Activated CD8-positive, alpha-beta T cell treated with anti-CD3 and anti-CD28 coated beads, Interleukin-2, amount 10 ng/mL, durations not matched to agents 7 days and 5 days (primary cell): ENCODE measurements at places on chromosomes 6 and 20.

- DNase-seq, result no peak
Measured at GRCh38 chr6:126721581-126722160, 381.8 kb downstream of the CENPW start.

- DNase-seq, result peak; percentile 40
Measured at GRCh38 chr6:34189806-34190503, 44.1 kb upstream of the GRM4 start.

GRCh38 chr6:136191606-136192312 lies 58.4 kb downstream of the MTFR2 start:
- no peak for DNase-seq

GRCh38 chr20:49692941-49693340 lies 20.7 kb downstream of the B4GALT5 start:
- no peak for DNase-seq

GRCh38 chr6:74785236-74785635 lies 420.6 kb downstream of the COL12A1 start:
- DNase-seq, result no peak

- no peak for DNase-seq
Measured at GRCh38 chr6:29981211-29981812, 39.0 kb downstream of the HLA-A start.

GRCh38 chr20:29740601-29740950 lies 1516.9 kb upstream of the DEFB115 start:
- DNase-seq, result no peak

GRCh38 chr6:15392182-15392581 lies 146.3 kb downstream of the JARID2 start:
- DNase-seq, result no peak

DNA sequence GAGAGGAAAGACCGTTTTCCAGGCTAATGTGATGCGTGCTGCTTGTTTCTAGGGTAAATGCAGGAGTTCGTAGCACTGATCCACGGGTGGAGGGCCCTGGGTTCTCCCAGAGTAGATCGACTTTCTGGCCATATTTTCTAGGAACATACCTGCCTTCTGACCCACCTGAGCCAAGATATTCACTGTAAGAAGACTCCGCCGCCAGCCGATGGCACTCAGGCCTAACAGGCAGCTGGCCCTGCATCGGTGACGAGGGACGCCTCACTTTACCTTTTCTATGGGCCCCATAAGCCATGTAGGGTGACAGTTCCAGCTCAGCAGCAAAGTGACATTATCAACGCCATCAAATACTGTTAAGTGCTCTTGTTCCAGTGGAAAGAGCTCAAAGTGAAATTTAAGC lies 30.2 kb upstream of the FRMD1 start:
- no peak for DNase-seq

GRCh38 chr6:44074439-44074812 lies 52.8 kb downstream of the MRPL14 start:
- DNase-seq, result peak; percentile 86

- DNase-seq, result no peak
Measured at GRCh38 chr20:36540551-36541211, 638 bp upstream of the MYL9 start.

DNA sequence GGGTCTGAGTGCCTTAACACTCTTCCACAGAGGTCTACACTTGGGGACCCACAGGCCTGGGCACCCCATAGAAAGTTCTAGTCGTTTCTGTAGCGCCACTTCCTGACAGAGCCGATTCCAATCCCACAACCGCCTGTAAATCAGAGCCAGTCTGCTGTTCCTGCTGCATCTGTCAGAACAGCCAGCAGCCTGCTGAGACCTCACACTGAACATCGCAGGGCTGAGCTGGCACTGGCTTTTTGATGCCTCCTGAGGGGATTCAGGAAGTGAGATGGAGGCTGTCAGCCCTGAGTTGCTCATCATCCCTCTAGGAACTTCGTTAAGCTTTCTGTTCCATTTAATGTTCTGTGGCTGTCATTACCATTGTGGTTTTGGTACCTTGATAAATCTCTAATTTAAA lies 48.9 kb downstream of the DCBLD1 start:
- no peak for DNase-seq

GRCh38 chr20:58478141-58478805 lies 36.9 kb downstream of the APCDD1L start:
- no peak for DNase-seq

GRCh38 chr6:3653528-3654070 lies 97.9 kb downstream of the PXDC1 start:
- no peak for DNase-seq

DNA sequence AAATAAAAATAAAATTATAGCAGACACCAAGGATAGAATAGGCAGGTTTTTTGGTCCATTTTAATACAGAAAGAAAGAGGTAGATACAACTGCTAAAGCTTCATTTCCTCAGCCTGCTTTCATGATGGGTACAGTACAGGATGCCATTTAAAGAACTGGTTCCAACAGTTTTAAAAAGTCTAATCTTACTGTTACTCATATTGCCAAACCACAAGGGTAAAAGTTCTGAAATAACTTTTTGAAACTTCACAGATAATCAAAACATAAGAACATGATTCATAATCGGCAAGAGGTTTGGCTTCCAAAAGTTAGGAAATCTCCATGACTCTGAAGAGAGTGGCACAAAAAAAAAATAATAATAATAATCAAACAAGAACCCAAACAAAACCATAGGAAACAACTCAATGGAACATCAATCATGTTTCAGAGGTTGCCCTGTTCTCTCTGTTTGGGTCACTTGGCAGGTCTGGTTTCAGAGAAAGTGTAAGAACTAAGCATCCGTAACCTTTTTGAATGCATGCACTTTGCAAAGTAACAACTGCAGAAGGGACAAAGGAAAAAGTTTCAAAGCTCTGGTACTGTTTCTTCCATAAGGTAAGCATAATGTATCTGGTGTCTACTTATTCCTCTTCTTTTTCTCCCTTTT lies 79.7 kb downstream of the SMLR1 start:
- DNase-seq, result no peak

DNA sequence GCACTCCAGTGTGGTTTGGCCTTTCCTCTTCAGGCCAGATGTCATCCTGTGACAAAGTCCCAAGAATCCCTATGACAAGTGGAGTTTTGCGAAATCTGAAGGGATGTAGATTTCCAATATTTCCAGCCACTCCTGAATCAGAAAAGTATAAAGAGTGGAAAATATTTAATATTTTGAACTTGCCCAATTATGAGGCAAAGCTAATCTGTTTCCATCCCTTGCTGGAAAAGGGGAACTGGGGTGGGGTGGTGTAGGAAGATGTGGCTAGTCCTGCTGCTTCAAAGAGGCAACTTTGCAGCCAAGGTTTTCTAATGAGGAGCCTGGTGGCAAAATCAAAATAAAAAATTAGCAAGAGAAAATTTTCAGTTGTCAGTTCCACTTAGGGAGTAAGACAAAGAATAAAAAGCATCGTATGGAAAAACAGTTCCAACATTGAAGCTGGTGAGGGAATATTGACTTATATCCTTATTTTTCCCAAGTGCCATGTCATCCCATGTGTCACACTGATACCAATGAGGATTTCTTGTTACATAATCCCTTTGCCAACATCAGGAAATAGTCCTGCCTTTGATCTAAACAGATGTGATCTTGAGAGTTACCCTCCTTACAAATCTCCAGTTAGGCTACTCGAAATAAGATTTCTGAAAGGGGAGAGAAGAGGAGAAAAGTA lies 480.0 kb upstream of the JARID2 start:
- no peak for DNase-seq

DNA sequence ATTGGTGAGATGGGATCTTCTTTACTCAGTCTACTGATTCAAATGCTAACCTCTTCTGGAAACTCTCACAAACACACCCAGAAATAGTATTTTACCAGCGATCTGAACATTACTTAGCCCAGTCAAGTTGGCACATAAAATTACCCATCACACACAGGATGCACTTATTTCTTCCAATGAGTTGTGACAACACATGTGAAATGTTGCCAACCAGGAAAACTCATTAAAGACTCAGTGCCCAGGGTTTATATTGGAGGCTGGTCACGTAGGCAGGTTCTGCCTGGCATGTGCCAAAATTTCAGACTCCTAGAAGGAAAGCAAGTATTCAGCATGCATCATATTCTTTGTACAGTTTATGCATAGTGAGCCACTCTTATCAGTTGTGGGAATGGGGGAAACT lies 443.3 kb downstream of the EPM2A start:
- no peak for DNase-seq

GRCh38 chr6:166202321-166202733 lies 34.7 kb upstream of the TBXT start:
- DNase-seq, result no peak

DNA sequence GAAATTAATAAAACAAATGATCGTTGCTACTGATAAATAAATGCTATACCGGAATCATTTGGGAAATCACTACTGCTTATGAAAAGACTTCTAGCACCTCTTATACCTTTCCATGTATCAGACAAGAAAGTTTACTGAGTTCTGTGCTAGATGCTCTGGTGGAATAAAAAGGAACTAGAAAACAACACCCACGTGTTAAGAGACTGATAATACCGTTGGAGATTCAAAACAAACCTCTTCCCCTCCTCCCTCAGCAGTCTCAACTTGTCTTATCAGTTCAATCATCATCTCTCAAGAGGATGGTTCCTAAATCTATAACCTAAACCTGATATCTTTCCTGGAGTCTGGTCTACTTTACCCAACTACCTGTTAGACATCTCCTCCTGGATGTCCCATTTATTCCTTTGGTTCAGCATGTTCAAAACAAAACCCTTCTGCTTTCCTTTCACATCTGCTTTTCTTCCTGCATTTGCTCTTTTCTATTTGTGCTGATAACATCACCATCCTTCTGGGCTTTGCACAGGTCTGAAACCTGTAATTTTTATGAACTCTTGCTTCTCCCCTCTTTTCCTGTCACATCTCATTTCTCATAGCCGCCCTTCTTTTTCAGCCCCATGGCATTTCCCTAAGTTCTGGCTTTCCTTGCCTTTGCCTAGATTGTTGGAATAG lies 122.2 kb downstream of the COL19A1 start:
- DNase-seq, result no peak

GRCh38 chr20:37394543-37395409 lies 48.8 kb downstream of the SRC start:
- no peak for DNase-seq

DNA sequence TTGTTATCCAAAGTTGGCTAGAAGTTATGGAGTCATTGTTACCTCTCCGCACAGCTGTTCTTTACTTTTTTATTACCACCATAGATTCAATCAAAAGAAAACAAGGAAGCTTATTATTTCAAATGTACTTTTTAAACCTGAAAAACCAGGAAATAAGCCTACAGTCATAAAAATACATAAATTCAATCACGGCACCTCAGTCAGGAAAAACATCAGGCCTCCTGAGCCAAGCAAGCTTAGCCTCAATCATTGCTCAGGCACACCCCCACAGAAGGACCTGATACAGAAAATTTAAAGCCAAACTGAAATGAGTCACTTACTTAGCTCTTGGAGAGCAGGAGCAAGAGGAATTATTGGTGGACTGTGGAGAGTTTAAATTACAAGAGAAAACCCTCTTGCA lies 44.3 kb downstream of the MARCKS start:
- DNase-seq, result no peak

- peak; percentile 51 for DNase-seq
Measured at GRCh38 chr20:19692685-19693119, 65.4 kb upstream of the RIN2 start.

DNA sequence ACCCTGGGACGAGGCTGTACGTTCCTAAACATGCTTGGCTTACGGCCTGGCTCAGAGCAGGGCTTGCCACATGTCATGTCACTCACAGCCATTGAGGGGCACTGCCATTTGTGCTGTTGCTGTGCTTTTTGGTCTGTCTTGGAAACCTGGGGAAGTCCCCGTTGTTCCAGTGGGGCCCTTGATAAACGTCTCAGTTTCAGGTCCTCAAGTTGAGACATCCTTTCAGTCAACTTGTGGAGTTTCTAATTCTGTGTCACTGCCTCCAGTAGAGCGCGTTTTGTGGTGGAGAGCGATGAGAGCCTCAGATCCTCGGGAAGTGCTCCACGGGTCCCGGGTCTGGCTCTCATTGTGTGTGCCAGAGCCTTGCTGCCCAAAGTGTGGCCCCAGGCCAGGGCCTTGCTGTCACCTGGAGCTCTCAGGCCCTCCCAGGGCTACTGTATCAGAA lies 43.0 kb upstream of the CCR6 start:
- no peak for DNase-seq
